ENCODE measurements at places on chromosomes 2 and 18.

- no peak for DNase-seq
Observed at GRCh38 chr18:46810481-46811000, 53.7 kb upstream of the ST8SIA5 start.

- DNase-seq, result no peak
Observed at GRCh38 chr18:23453680-23454058, 582 bp downstream of the RIOK3 start.

DNA sequence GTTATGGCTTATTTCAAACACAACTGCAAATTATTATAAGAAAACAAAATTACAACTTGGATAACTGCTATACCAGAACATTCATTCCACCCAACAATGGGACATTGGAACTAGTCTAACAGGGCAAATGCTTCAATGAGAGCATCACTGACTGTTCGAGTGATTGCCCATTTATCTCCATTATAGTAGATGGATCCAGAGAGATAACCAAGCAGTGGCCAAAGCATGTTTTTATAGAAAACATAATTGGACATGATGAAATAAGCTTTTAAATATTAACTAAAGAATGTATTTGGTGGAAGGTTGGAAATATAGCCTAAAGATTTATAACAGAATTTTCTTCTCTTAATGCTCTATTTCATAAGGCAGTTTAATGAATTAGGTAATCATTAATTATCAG lies 634.8 kb downstream of the NUP35 start:
- DNase-seq, result no peak

- DNase-seq, result no peak
Observed at GRCh38 chr2:51782921-51783765, 751.2 kb upstream of the NRXN1 start.

- DNase-seq, result no peak
Observed at GRCh38 chr2:183919167-183919566, 679.2 kb upstream of the ZNF804A start.

DNA sequence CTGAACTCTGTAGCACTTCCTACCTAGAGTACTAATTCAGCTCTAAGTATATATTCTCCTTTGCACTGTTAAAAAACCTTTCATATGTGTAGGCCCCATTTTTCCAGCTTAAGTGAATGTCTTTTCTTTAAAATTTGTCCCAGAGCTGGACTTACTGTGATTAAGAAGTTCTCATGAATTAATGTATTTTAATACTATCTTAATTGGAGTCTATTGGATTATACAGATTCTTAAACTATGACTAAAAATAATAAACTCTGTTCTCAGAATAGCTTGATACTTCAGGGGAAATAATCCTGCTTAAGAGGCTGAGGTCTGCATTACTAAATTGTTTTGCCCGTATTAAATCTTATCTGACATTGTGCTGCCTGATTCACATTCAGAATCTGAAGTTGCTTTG lies 223.3 kb downstream of the RIT2 start:
- DNase-seq, result no peak

DNA sequence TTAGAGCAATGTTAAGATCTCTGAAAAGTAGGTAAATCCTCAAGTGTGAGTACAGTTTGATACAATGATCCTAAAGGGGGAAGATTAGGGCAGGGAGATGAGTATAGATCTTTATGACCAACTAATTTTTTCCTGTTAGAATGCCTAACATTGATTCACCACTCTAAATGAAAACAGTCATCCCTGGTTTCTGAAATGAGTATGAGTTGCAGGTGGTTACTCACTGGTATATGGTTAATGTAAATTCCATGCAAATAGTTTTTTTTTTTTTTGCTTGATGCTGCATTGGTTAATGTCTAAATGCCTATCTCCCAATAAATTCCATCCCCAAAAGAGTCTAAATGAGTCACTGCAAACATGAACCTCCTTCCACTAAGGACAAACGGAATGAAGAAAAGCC lies 55.0 kb upstream of the SERPINB2 start:
- no peak for DNase-seq

DNA sequence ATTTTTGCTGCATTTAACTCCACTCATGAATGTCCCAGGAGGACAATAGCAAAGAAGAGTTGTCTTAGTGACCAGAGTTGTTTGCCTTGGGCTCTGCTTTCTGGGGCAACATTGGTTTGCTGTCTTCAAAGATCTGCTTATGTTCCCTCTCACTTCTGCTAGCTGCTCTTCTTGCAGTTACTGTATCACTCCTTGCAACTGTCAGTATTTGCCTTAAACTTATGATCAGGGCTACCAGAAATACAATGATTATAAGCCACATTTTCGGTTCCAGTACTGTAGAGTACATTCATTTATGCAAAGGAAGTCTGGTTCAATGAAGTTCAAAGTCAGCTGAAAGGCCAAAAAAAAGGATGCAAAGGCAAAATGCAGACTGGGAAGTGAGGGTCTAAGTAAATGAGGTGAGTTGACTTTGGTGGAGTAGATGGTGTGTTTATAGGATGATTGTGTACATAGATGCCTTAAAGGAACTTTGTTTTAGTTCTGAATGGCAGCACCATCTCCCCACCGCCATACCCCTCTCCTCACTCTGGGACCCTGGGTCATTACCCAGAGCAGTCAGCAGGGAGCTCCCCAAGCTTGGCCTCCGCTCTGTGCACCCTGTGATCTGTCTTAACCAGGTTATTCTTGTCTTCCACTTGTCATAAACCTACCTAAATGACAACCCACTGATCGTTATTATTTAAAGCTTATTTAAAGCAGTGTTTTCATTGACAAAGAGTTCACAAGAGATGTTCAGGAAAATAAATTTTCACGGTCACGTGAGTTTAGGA lies 236.0 kb downstream of the DOK6 start:
- no peak for DNase-seq

DNA sequence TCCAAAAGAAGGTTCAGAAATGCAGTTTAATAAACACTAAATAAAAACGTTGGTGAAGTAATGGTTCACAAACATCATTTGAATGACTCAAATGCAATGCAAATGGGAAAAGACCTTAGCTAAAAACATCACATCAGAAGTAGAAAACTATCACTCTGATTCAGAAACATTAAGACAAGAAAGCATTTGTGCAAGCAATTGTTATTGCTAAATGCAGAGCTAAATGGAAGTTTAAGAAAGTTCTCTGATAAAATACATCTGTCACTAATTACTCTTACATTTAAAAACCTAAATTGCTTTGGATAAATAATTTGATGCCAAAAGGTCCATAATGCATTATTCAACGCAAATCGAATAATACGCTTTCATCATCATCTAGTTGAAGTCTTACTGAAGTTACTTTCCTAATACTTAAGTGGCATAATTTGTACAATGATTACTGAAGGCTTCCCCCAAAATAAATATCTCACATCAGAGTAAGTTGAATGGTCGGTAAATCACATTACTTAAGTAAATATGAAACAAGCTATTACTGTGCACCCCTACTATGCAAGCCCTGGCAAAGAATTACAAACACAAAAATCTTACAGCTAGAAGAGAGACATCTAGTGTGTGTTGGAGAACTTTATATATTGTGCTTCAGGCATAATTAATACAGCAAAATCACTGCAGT lies 105.7 kb upstream of the KCTD1 start:
- DNase-seq, result no peak

DNA sequence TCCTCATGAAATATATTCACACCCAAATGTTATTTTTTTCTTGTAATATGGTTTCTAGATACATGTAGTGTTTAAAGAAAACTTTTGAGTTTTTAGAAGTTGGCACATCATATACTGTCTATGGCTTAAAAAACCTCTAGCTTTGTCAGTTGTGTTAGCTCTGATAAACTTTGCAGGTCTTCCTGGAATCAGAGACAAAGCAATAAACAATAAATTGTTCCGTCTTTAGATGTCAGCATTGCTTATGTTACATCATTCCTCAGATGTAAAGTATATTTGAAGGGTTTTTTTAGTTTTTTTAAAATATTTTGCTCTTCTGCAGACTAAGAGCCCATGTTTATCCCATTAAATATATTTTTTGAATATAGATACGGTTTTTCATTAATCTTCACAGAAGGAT lies 145.1 kb downstream of the GPD2 start:
- no peak for DNase-seq

DNA sequence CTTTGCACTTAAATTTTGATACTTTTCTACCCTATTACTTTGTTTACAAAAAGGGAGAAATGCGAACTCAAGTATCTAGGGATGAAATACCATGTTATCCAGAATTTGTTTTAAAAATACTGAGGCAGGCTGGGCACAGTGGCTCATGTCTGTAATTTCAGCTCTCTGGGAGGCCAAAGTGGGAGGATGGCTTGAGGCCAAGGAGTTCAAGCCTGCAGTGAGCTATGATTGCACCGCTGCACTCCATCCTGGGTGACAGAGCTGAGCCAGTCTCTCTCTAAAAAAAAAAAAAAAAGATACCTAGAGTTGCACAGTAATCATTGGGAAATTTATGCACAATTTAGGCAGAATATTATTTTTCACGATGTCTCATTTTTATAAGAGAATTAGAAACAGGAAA lies 12.4 kb upstream of the VAPA start:
- DNase-seq, result no peak

DNA sequence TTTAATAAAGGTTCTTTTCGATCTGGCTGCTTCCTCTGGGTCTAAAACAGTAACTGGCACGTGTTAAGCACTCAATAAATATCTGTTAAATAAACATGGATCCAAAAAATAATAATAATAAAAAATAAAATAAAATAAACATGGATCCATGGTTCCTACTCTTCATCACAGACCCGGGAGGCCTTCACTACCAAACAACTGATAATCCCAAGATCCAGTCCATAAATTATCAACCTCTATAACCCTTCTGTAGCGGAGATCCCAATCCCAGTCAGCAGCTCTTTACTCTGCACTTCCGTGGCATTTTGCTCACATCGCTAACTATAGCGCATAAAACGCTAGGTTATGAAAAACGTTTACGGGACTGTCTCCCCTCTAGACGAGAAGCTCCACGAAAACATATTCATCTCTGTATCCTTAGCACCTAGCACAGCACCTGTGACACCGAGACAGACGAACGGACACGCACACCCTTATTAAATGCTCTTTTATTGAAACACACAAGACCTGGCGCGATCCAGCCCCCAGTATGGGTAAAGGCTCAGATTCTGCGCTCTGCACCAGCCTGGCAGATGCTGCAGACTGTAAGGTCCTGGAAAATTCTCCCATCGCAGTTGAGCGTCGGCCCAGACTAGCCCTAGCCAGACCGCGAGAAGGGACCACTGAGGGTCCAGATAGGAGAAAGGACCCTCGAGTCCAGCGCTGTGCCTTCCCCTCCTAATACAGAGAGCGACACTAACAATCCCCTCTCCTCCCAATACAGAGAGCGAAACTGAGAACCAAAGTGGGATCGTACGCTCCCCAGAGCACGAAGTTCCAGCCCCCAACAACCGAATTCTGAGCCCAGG lies 770 bp downstream of the NBAS start:
- DNase-seq, result no peak

DNA sequence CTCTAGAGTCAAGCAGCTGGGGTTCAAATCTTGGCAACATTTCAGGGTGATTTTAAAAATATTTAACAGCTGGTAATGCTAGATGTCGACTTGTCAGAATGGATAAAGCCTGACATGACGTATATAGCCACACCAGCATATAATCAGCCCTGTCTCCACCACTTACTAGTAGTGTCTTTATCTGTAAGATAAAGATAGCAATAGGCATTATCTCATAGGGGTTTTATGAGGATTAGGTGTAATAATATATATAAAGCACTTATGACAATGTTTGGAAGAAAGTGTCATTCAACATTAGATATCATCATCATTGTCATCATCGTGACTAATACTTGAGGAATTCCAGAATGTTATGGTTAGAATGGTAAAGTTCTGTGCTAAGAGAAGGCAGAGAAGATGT lies 369.0 kb upstream of the CWC22 start:
- no peak for DNase-seq

GRCh38 chr18:26579941-26580618 lies 31.7 kb upstream of the KCTD1 start:
- no peak for DNase-seq

DNA sequence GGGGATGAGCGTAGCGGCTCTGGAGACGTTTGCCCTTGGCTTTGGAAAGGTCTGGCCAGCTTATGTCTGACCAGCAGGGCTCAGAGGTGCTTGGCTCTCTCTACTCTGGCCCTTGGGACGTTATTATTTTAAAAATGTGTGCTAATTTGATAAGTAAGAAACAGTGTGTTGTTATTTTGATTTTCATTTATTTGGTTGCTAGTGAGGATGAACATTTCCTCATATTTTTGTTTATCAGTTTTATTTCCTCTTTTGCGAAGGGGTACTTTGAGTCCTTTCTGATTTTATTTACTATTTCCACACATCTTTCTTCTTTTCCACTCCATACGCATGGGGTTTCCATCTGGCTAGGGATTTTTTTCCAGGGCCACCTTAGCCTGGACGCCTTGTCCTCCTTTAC lies 11.4 kb downstream of the CXCR4 start:
- DNase-seq, result no peak

- DNase-seq, result no peak
Observed at GRCh38 chr2:239234191-239235175, 166.3 kb downstream of the HDAC4 start.

DNA sequence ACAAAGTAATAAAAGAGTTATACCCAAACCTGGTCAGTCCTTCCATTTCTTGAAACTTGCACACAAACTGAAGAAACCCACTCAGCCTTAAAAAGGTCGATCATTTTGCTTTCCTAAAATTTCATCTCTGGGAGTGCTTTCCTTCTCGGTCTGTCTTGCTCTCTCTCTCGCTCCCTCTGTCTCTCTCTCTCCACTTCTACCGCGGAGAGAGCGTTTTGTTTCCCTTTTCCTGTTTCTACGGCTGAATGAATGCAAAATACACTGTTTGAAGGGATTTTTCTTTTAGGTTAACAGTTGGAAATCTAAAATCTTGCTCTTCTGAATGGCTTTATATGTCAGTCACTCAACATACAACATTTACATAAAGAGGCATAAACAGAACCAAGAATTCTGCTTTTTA lies 424.2 kb downstream of the TGIF1 start:
- DNase-seq, result no peak

DNA sequence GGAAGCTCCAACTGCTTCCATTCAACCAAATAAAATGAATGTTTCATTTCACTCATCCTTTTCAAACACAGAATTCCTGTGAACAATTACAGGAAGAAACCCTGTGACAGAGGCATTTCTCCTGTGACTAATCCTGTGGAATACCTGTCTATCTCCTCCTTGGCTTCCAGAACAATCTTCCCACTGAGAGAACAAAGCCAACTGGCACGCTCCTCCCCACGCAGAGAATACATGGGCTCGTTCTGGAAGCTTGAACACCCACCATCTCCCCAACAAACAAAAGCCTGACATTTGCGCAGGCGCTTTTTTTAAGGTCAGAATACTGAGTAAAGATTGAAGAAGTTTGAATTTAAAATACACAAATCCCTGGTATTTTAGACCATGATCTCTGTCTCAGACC lies 104.7 kb upstream of the SLC66A3 start:
- DNase-seq, result no peak

GRCh38 chr2:44952143-44952805 lies 10.8 kb downstream of the SIX3 start:
- no peak for DNase-seq

GRCh38 chr2:6788614-6789013 lies 77.1 kb downstream of the CMPK2 start:
- DNase-seq, result no peak

GRCh38 chr2:198774576-198774975 lies 683.2 kb downstream of the SATB2 start:
- no peak for DNase-seq

Data from activated CD4-positive, CD25-positive, alpha-beta regulatory T cell (primary cell).